Effector CD8-positive, alpha-beta T cell (primary cell): ENCODE measurements at places on chromosomes 16 and 17.

GRCh38 chr16:57536306-57537193, at the start of gene CCDC102A:
Gene CCDC102A (minus strand): TSS chr16:57536571. CDS start chr16:57529177, 7,394 bp downstream.
- peak; percentile 47 for DNase-seq

DNA sequence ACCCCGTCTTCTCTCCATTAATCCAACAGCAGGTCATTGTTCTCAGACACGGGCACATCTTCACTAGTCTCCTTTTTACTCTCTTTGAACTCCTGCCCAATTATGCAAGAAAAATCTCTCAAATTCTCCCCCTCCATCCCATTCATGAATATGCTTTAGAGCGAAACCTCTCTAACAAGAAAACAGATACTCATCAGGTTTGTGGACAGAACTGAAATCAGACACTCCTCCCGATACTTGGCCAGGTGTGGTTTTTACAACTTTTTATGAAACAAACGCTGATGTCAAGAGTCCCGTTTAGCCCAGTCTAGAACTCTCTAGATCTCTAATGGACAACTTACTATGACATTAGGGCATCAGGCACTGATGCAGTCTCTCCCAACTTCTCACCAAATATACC, 40.9 kb downstream of the PIK3R5 start:
- DNase-seq: no peak

- DNase-seq: no peak
Measured at GRCh38 chr16:28145796-28146195, 66.0 kb downstream of the XPO6 start.

- no peak for DNase-seq
Measured at GRCh38 chr17:57341611-57342540, 85.6 kb downstream of the MSI2 start.

GRCh38 chr17:38705803-38706504, 881 bp downstream of the MLLT6 start:
- DNase-seq: peak; percentile 32
